ENCODE measurements at places on chromosomes 7 and 10.

GRCh38 chr7:82268632-82269031, 174.9 kb downstream of the CACNA2D1 start:
- no peak for DNase-seq

GRCh38 chr10:62426086-62426485, 51.9 kb downstream of the ZNF365 start:
- no peak for DNase-seq

GRCh38 chr10:102408728-102409603, 9.6 kb downstream of the PSD start:
- DNase-seq, result peak; percentile 80

DNA sequence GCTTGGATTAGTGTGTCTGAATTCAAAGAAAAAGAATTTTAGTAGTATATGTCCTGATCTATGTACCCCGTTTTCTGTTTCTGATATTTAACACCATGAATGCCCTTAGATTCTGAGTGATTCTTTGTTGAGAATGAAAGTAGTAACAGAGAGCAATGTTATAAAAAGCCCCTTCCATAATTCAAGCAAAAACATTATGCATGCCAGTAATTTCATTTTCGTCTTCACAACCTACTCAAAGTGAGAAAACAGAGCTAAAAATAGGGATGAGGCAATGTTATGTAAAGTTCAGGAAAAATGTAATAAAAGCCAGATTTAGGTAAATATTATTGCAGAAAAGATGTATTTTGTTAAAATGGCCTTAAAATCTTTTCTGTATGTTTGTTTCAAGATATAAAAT, 28.1 kb downstream of the PTPRZ1 start:
- no peak for DNase-seq

GRCh38 chr10:5991708-5992107, 14.4 kb upstream of the IL15RA start:
- no peak for DNase-seq

DNA sequence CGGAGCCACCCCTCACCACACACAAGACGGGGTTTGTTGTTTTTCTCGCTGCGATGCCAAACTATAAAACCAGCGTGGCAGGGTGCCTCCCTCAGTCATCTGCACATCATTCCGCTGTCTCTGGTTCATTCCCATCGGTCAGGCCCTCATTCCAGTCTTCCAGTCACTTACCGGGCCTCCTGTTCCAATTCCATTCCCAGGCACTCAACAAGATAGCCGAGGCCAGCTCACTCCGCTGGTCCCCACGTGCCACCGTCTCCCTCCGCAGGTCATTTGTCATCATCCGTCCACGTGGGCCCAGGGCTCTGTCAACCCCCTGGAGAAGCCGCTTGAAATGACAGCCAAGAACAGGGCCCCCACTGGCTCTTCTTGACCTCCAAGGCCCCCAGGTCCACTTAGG, 6.1 kb upstream of the TMEM184A start:
- DNase-seq, result no peak

- no peak for DNase-seq
Measured at GRCh38 chr10:124713679-124714255, 30.4 kb downstream of the FAM53B start.

GRCh38 chr7:40234046-40234445, 99.2 kb downstream of the SUGCT start:
- no peak for DNase-seq

- DNase-seq, result no peak
Measured at GRCh38 chr7:47318395-47319182, 263.3 kb downstream of the TNS3 start.

DNA sequence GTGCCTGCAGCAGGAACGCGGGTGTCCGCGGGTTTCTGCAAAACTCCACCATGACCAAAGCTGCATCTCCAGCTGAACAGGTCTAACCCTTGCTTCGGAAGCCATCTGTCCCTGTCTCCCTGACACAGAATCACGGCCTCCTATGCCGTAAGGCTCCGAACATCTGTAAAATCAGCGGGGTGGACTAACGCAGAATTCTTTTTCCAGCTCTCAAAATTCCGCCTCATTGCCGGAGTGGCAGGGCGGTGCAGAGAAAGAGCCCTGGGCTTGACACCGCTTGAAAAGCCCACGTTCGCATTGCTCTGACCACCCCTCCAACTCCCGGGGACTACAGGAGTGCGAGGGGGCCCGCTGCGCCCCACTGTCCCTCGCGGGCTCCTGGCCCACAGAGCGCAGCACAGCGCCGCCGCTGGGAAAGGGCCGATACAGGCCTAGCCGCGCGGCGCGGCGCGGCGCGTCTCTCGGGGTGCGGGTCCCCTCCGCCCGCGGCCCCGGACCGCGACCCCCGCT, 409 bp downstream of the DNMBP start:
- no peak for DNase-seq

- no peak for DNase-seq
Measured at GRCh38 chr7:123823898-123824753, 20.8 kb upstream of the HYAL4 start.

DNA sequence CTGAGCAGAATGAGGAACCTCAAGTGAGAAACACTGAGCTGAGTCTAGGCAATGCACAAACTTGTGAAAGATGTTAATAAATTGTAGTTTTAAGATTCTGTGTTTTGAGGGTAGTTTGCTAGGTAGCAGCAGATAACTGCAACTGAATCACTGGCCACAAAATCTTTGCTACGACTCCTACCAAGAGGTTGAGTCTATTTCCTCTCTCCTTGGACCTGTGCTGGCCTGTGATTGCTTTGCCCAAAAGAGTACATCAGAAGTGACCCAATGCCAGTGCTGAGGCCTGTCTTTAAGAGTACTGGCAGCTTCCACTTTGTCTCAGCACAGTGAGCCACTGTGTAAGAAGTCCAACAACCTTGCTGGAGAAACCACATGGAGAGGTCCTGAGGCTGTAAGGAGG, 11.9 kb upstream of the TSPAN13 start:
- no peak for DNase-seq

DNA sequence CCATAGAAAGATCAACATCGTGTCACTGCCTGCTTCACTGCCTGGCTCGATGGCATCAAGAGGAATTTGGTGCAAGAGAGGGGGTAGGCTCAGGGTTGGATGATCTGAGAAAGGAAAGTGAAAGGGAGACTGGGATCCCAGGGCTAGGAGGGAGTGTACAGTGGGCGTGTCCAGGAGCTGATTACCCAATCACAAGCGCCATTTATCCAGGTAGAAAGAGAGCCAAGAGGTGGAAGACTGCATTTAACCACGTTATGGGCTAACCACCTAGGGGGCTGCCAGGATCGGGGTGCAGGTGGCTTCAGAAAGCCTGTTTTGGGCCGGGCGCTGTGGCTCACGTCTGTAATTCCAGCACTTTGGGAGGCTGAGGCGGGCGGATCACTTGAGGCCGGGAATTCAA, 10.3 kb downstream of the PODXL start:
- DNase-seq, result no peak

GRCh38 chr10:26157734-26158133, 58.8 kb upstream of the GAD2 start:
- DNase-seq, result no peak

DNA sequence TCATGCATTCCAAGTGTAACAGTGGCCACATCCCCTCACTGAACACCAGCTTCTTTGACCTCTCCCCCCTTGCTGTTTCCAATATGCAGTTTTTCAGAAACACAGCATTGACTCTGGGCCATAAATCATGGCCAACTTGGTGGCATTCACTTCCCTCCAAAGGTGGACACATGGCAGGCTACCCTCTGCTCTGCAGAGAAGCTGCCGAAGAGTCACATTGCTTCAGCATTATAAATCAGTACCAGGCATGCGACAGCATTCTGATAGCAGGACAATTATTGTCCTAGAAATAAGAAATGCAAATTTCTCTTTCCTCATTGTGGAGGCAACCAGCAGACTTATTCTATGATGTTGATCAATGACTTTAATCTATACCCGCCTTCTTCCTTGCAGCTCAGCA, 475.4 kb upstream of the GHITM start:
- DNase-seq, result no peak

- DNase-seq, result no peak
Measured at GRCh38 chr7:46654546-46655443, 733.7 kb upstream of the IGFBP3 start.

DNA sequence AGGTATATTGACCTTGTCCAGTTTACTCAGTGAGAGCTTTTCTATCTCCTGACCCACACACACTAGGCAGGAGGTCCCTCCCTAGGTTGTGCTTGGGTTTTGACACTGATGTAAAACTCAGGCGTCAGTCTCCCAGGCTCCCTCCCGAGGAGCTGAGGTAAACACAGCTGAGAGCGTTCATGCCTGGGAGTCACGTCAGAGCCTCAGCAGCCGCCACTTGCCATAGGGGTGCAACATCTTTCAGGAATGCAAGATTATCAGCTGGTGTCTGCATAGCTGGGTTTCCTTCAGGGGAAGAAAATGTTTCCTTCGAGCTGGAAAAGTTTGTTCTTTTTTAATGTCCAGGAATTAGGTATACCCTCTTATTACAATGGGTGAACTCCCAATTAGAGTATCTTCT, 70.6 kb downstream of the FGFR2 start:
- DNase-seq, result no peak

Measured in stimulated activated naive CD4-positive, alpha-beta T cell (primary cell).